ENCODE measurements at places on chromosomes 11 and 22.

GRCh38 chr11:79336797-79337517 is 103.9 kb downstream of the TENM4 start:
- no peak for DNase-seq

DNA sequence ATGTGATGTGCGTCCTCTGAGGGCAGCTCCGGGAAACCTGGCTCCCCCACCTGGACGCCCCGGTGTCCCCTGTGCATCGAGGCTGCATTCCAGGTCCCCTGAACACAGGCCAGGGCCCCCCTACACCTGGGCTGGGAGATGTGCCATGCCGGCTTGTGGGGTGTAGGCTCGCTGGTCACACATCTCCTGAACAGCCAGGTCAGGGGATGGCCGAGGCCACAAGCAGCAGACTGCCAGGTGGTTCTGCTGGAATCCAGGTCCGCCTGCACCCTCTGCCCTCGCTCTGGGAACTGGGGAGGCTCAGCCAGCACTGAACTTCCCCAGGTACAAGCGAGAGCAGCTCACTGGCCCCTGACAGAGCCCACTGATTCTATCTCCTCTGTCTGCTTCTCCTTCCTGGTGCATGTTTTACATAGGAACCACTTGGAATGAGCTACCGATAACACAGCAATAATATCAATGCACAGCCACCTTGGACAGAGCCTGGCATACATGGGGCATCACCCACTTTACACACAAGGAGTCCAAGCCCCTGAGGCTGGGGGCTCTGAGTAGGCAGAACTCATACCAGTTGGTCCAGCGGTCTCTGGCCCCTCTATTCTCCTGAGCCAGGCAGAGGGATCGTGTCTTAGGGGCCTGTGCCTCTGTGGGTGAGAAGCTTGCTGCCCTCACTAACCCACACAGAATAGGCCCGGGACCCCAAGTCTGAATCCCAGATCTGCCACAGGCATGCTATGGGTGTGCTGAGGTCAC is 46.8 kb downstream of the TBX1 start:
- no peak for DNase-seq

- DNase-seq = peak; percentile 58
These were observed 2.5 kb downstream of the TCN2 start for GRCh38 chr22:30609260-30610185.

GRCh38 chr22:36913427-36914389 is at the start of gene CSF2RB:
Gene CSF2RB (plus strand): TSS chr22:36913628. CDS start chr22:36922208, 8,580 bp downstream.
- peak; percentile 62 for DNase-seq

- no peak for DNase-seq
These were observed 388.1 kb upstream of the CCDC90B start for GRCh38 chr11:83674102-83674896.

DNA sequence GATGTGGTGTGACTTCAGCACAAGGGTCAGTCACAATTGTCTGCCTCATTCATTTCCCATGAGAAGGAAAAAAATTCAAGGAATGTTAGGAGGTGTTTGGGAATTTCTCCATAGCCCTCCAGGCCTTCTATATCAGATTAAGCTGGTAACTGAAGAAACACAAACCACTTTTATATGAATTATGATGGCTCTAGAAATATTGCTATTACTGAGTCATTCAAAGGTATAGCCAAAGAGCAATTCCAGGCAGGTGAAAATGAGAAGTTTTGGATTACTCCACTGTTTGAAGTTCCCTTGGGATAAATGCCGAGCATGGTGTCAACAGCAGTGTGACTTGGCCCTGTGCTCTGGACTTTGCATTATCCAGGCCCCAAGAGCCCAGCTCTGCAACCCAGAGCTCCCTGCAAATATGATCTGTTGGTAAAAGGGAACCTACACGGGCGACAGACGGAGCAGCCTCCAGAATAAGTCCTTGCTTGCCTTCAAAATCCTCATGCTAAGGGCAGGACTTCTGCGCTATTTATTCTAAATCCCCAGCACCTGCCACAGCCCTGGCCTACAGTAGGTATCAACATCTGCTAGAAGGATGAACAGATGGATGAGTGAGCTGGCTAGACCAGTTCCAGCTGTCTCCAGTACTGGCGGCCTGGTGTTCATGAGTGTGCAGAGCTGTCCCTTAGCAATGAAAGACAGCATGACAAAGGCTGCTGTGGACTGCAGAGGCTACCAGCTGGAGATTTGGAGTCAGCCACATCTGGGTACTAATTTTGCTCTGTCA is 67.5 kb upstream of the ZBED5 start:
- DNase-seq = no peak

DNA sequence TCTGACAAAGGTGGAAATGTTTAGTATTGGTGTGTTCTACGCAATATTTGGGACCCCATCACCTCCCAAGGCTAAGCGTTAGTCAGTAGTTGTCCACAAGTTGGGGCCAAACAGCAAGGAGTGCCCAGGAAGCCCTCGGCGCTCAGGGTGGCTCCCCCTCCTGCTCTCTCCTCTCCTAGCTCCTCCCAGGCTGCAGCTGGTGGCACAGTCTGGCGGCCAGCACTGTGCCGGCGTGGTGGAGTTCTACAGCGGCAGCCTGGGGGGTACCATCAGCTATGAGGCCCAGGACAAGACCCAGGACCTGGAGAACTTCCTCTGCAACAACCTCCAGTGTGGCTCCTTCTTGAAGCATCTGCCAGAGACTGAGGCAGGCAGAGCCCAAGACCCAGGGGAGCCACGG is 16.8 kb downstream of the CD5 start:
- DNase-seq = no peak

DNA sequence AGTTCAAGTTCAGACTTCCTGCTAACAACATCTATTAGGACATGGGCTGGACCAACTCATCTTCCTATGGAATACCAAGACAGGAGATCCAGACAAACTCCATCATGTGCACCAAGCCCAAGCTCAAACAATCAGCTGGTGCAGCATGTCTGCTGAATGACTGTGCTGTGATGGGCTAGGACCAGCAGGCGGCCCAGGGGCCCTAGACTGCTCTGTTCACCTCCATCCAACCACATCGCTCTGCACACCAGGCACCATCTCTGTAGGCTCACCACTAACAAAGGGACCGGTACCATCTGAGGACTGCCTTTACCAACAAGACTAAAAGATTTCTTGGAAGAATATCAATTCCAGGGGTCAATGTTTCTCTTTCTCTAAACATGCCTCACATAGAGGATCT is 10.3 kb downstream of the BRD1 start:
- DNase-seq = no peak

- no peak for DNase-seq
These were observed 23.5 kb downstream of the TYR start for GRCh38 chr11:89201138-89201537.

GRCh38 chr11:122637541-122637940 is 18.0 kb upstream of the UBASH3B start:
- no peak for DNase-seq

- peak; percentile 76 for DNase-seq
These were observed 132.4 kb downstream of the MN1 start for GRCh38 chr22:27668828-27669797.

GRCh38 chr11:68996376-68997123 is 15.8 kb upstream of the MRGPRD start:
- no peak for DNase-seq

GRCh38 chr11:79940974-79941735 is 500.3 kb upstream of the TENM4 start:
- no peak for DNase-seq

DNA sequence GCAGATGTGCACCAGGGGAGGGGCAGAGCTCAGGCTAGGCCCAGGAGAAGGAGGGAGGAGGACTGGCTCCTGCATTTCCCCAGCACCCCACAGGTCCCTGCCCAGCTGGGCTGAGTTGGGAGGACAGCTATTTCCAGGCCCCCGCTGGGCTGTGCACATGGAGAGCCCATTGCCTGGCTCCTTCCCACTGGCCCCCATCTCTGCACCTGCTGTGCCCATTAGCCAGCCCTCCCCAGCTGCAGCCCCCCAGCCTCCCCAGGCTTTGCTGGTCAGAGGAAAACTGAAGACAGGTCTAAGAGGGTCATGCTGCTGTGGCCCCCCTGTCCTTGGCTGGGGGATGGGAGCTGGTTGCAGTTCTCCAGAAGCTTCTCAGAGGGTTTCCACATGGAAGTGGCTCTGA is 81.8 kb upstream of the SHANK2 start:
- DNase-seq = no peak

DNA sequence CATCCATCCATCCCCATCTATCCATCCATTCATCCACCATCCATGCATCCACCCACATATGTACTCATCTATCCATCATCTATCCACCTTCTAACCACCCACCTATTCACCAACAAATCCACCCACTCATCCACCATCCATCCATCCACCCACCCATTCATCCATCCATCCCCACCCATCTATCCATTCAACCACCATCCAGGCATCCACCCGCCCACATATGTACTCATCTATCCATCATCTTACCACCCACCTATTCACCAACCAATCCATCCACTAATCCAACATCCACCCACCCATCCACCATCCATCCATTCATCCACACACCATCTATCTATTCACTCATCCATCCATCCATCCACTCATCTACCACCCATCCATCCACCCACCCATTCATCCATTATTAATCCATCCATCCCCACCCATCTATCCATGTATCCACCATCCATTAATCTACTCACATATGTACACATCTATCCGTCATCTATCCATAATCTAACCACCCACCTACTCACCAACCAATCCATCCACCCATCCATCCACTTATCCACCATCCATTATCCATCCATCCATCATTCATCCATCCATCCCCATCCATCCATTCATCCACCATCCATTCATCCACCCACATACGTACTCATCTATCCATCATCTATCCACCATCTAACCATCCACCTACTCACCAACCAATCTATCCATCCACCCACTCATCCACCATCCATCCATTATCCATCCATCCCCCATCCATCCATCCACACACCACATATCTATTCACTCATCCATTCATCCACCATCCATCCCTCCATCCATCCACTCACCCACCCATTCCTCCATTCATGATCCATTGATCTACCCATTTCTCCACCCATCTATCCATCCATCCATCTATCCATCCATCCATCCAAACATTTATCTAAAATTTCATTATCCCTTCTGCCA is 940.0 kb downstream of the BRD1 start:
- DNase-seq = no peak

Data from CD4-positive, alpha-beta T cell treated with Interferon gamma for 1 hour (primary cell).